ENCODE measurements at places on chromosomes 5 and 9.

DNA sequence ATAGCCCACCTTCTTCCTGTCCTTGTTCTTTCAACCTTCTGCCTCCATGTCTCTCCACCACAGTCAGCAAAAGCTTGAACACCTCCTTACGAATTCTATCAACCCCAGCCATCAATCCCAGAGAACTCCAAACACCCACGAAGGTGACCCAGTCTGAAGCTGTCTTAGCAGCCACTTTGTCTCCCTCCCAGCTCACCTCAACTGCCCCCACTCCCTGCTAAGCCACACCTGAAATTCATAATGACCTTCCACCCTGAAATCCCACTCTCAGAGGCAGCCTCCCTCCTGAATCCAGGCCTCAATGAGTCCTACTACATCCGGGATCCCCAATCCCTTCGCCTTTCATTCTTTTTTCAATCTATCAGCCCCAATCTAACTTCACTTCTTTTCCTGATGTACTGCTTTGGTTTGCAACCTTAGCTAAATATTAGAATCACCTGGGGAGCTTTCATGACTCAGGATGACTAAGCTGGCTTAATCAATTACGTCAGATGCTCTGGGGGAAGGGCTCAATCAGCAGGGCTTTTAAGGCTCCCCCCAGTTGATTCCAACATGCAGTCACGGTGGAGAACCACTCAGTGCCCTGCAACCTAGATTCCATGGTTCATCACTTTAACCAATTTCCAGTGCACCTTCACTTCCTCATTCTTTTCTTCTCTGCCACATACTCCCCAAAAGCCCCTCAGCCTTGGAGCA is 32.2 kb downstream of the BHMT start:
- DNase-seq: no peak

DNA sequence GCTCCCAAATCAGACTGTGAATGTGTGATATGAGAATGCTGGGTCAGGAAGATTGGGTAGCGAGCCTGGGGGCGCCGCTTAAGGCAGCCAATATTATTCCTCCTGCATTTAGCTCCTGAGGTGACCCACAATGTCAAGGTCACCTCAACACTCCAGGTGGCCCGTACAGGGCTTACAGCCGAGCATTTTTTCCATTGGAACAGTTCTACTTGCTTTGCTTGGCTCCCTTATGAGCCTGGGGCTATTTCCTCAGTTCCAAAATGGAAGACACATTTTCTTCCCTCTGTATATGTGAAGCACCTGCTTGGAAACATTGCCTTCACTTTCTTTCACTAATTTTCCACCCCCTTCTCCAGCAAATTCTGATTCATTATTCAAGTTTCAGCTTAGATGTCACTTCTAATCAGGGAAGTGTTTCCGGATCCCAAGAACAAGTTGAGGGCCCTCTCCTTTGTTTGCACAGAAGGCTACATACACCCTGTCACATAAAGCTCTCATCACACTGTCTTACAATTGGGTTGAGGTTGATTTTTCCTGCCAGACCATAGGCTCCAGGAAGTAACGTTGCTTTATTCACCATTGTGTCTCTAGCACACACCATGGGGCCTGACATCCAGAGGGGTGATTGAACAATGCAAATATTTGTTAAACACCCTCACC is 330.2 kb downstream of the PIK3R1 start:
- no peak for DNase-seq

DNA sequence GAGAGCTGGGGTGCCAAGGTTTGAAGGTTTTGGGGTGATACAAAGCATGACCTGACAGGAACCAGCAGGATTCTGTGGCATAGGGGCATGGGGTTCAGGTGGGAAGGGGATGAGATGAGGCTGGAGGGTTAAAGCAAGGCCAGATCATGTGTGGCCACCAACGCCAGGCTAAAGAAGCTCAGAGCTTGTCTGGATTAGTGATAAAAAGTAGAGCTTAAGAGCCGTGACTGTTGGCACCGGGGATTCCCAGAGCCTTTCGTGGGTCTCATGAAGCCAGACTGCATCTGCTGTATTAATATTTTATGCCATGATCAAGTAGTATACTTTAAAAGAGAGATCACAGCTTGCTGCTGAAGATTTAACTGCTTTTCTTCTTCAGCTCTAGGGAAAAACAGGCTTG is 8.5 kb upstream of the GSN start:
- DNase-seq: no peak

DNA sequence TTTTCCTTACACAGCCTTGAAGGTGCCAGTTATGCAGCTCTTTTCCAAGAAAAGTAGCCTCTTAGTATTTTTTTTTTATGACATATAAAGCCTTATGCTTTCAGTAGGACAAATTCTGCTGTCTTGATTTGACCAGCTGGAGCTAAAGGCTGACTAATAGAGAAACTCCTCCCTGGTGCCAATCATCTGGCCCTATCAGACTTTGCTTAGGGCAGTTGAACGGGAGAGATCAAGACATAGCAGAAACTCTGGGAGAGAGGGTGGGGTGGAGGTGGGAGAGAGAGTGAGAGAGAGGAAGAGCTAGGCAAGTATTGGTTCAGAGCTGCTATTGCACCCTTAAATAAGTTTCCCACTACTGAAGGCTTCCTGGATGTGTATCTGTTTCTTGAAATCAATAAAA is 100.2 kb downstream of the SEC61B start:
- DNase-seq: no peak

DNA sequence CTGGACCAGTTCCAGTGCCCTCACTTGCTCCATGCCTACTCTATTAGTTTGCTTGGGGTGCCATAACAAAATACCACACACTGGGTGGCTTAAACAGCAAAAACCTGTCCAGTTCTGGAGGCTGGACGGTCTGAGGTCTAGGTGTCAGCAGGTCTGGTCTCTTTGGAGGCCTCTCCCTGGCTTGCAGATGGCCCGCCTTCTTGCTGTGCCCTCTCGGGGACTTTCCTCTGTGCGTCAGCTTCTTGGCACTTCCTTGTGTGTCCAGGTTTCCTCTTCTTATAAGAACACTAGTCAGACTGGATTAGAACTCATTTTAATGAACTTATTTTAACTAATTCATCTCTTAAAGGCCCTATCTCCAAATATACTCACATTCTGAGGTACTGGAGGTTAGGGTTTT is 97.2 kb downstream of the CARTPT start:
- DNase-seq: no peak

- DNase-seq: peak; percentile 75
Measured at GRCh38 chr5:144142139-144142823, 28.2 kb downstream of the YIPF5 start.

Data from Kasumi-1 (cell line).